NCI-H1694 treated with DMSO at 0.1 percent for 48 hours (cell line): ENCODE measurements at places on chromosomes 1 and 21.

DNA sequence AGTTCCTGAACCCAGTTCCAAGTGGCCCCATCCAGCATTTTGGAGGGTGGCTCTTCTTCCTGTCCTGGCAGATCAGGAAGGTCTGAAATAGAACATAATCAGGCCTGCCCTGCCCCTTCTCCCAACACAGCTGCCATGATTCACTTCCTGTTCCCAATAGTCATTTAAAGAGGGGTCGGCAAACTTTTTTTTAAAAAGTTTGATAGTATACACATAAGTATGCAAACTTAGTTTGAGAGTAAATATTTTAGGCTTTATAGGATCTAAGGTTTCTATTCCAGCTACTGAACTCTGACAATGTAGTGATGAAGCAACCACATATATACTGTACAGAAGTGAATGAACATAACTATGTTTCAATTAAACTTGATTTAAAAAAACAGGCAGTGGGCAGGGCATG lies 66.4 kb downstream of the LUZP1 start:
- no peak for DNase-seq

DNA sequence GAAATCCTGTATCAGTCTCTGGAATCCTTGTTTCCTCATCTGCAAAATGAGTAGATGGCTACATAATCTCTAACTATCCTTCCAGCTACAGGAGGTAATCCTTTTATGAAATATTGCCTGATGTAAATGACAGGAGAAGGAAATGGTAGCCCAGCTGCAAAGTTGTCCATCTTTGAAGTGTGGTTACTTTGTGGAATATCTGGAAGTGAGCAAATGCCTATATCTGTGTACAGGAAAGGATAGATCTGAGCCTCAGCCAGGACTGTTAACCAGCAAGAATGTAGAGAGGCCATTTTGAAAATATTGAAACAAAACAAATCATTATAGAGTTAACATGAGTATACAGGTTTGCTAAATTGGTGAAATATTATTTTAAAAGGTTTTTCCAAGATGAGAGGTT lies 74.8 kb upstream of the BMP8A start:
- DNase-seq = no peak

DNA sequence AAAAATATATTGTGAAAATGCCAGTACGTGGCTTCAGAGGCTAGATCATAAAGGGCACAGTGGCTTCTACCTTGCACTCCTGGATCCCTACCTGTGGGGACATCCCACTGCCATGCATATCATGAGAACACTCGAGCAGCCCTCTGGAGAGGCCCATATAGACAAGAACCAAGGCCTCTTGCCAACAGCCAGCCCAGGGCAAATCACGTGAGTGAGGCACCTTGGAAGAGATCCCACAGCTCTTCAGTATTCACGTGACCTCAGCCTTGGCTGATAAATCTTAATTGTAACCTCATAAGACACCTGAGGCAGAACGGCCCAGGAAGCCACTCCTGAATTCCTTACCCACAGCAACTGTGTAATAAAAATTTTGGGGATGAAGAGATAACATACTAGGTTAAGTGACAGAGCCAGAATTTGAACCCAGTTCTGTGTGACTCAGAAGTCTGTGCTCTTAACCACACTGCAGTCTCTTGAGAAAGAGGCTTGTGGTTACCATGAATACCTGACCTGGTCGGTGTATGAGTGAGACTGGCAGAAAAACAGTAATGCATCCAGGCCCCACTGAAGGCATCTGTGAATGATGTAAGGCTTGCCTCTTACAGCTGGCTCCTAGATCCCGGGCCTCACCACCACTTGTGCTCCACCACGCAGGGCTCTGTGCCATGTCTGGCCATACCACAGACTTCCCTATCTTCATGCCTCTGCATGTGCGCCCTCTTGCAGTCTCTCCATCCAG lies 6.9 kb upstream of the A3GALT2 start:
- no peak for DNase-seq

DNA sequence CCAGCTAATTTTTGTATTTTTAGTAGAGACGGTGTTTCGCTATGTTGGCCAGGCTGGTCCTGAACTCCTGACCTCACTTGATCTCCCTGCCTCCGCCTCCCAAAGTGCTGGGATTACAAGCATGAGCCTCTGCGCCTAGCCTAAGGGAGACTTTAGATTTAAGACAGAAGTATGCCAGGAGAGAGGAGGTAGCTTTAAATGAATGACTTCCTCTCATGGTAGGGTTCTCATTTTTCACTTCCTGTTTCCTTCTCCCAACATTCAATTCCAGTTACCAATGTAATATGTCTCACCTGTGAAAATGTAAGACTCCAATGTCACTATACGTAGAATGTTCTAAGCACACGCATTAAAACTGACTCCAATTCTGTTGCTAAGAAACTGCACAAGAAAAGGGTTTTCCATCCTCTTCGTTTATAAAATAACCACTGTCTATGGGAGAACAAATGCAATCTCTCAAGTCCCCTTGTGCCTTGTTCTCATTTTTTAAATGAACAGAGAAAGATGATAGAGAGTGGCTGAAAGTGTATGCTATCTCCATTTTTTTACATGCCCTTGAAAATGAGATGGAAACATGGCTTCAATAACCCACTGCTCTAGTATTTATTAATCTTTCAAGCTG lies 140.0 kb downstream of the SLC45A1 start:
- DNase-seq = no peak

GRCh38 chr1:12097321-12097720 lies 34.2 kb downstream of the TNFRSF8 start:
- no peak for DNase-seq

DNA sequence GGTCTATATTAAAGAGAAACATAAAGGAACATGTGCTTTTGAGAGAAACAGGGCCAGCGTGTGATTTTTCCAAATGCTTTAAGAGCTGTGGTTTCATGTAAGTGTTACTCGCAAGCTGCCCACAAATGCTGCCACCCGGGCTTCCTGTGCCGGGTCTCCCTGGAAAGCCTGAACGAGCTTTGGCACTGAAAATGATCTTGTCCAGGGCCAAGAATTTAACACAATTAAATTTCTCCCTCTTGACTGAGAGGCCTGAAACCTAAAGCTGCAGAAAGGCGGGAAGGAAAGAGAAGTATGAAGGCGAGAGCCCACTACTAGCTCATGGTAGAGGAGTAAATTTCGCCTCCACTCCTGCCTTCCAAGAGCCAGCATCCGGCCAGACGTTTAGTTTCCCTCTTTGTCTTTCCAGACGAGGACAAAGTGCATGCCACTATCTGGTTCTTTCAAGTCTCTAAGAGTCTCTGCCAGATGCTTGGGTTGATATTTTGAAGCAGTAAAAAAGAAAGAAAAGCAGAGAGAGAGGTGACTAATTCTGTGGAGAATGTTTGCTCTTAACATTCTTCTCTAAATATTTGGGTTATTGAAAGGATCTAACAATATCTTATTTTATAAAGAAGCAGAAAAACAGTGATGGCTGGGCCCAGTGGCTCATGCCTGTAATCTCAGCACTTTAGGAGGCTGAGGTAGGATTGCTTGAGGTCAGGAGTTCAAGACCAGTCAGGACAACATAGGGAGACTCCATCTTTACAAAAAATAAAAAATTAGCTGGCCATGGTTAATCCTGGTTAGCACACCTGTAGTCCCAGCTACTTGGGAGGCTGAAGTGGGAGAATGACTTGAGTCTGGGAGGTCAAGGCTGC lies 100.0 kb upstream of the HNRNPU start:
- no peak for DNase-seq

- no peak for DNase-seq
Measured at GRCh38 chr1:43960798-43961197, 9.0 kb upstream of the DPH2 start.

GRCh38 chr1:6600410-6601048 lies 2.1 kb downstream of the KLHL21 start:
- no peak for DNase-seq

GRCh38 chr1:9846611-9847171 lies 22.9 kb upstream of the CLSTN1 start:
- no peak for DNase-seq

- DNase-seq = no peak
Measured at GRCh38 chr1:35379317-35380000, 111.0 kb downstream of the ZMYM4 start.

DNA sequence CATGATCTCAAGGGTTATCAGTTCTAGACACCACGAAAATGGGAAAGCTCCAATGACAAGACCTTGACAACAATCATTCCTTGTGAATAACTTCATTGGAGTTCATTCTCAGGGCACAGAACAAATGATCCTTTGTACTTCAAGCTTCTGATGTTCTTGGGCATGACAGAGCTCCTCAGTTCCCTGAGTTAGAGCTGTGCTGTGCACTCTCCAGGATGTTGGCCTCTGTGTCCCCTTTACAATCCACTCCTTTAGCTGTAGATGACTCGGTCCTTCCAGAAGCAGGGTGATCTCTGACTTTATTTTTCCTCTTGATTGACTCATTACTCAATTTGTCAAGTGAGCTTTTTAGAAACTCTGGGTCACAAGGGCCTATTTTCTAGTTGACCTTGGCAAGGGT lies 3.9 kb upstream of the FAM78B start:
- no peak for DNase-seq

- no peak for DNase-seq
Measured at GRCh38 chr1:164770131-164770529, 211.1 kb downstream of the PBX1 start.

- DNase-seq = peak; percentile 94
Measured at GRCh38 chr1:40948741-40949443, 30.6 kb upstream of the CTPS1 start.

DNA sequence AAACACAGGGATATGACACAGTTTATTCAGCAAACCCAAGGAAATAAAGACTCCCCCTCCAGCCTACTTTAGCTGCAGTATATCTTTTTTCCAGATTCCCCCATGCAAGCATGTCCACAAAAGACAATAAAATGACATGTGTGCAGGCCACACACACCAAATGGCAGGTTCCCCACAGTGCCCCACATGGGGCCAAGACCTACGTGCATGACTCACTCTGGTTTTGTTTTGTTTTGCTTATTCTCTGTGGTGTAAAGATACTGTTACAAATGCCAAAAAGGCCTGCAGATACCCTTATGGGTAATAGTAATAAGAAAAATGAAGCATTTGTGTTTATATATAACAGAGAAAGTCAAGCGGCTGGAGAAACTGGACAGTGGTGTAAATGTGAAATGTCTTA lies 71.6 kb downstream of the RD3 start:
- no peak for DNase-seq

DNA sequence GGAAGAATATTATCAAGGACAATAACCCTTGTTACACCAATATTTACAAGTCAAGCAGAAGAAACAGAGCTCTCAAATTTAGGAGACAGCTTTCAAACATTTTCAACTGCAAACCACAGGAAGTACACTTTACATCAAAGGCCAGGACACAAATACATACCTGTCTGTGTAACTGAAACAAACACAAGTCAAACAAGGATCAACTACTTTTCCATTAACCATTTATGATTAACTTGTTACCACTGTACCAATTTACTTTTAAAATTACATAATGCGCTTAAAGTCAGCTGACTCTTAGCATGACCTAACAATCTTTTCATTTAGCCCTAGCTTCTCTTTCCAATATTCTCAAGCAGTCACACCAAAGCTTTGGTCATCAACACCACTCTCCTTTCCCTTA lies 43.5 kb downstream of the TRIM33 start:
- no peak for DNase-seq

DNA sequence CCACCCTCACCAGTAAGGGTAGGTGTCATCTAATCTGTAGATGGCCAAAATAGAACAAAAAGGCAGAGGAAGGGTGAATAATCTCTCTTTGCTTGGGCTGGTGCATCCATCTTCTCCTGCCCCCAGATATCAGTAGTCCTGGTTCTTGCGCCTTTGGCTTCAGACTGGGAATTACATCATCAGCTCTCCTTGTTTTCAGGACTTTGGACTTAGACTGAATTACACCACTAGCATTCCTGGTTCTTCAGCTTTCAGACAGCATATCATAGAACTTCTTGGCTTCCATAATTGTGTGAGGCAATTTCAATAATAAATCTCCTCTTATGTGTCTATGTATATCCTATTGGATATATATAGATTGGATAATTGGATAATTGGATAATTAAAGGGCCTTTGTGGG lies 403.0 kb upstream of the USP24 start:
- no peak for DNase-seq

DNA sequence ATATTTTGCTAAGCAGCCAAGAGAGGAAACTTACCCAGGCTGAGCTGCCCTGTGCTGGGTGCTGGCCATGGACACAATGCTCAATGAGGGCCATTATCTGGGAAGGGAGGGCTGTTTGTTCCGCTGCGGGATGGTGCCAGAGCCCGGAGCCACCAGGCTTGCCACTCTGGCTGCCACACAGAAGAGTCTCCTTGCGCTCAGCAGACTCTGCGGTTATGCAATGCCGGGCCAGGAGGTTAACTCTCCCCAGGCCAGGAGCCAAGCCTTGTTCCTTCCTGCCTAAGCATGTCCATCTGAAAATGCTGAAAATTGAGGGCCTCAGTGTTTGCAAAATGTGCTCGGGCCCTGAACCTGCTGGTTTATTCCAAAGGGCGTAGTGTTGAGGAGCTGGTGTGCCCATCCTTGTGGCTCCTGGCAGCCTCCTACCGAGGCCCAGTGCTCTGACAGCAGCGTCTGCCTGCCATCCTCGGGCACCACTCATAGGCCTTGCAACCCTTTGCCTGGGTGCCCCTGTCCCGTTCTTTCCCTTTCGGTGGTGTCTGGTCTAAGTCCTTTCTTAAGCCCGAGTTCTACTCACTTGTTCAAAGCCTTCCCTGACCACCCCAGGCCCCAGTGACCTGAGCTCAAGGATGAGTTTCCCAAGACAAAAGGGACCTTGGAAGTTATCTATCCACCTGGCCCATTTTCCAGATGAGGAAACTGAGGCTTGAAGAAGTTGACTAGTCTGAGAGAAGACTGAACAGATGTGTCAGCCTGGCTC lies 133.8 kb upstream of the EDN2 start:
- no peak for DNase-seq

- no peak for DNase-seq
Measured at GRCh38 chr1:205310976-205311704, 10.4 kb downstream of the NUAK2 start.

DNA sequence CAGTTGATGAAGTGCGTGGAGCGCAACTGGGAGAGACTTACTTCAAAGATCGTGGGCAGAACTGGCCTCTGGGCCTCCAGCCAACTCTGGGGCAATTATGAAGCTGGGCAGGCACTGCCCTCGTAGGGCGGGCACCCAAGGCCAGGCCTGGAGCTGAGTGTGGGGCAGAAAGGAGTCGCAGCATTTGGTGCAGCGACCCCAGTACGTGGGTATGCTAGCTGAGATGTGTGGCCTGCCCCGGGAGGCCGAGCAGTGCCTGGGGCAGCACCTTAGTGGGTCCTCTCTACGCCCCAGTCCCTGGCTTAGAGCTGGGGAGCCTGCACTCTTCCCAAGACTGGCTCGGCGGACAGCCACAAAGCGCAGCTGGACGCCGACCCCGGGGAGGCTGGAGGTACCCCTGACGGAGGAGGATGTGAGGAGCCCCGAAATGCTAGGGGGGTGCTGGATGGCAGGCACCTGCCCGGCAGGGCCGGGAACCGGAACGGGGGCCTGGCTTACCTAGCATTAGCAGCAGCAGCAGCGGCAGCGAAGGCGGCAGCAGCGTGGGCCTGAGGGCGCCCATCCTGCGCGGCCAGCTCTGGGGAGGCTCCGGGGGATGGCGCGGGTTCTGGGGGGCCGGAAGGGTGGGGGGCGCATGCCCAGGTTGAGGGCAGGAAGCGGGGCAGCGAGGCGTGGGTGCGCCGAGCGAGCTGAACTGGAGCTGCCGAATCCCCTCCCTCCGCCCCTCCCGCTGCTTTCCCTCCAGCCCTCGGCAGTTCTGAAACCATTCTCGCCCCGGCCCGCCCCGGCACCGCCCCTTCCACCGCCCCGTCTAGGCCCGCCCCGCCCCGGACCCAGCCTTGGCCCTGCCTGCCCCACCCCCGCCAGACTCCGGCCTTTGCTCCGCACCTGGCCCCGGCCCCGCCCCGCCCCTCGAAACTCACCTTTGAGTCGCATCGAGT lies at the start of gene IGSF8:
TSS of gene IGSF8 (minus strand) at position 709 of the 941 bp plus-strand sequence. CDS start at position 562, 147 bp downstream.
- DNase-seq = peak; percentile 80

- DNase-seq = no peak
Measured at GRCh38 chr1:57324388-57324787, 99.5 kb downstream of the DAB1 start.
